Kidney (tissue), 22 donors: ENCODE measurements at places on chromosomes 7 and 10. TPM values are rescaled to one million over a fixed set of nuclear protein-coding genes. Genes with fewer than 3 reads are reported as not detected.

DNA sequence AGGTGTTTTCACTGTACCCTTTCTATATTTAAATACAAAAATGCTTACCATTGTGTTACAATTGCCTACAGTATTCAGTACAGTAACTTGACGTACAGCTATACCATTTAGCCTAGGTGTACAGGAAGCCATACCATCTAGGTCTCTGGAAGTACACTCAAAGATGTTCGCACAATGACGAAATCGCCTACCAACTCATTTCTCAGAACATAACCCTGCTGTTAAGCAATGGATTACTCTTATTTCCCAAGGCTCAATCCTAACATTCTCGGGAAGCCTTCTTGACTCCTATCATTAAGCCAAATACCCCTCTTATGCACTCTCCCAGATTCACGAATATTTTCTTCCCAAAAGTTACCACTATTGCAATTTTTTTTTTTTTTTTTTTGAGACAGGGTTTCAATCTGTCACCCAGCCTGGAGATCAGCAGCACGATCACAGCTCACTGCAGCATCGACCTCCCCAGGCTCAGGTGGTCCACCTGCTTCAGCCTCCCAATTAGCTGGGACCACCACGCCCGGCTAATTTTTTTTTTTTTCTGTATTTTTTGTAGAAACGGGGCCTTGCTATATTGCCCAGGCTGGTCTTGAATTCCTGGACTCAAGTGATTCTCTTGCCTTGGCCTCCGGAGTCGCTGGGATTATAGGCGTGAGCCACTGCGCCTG, 1.5 kb downstream of the CWF19L1 start:
- DNase-seq, result no peak

Gene SPDYE16
- polyA plus RNA-seq, result not detected

DNA sequence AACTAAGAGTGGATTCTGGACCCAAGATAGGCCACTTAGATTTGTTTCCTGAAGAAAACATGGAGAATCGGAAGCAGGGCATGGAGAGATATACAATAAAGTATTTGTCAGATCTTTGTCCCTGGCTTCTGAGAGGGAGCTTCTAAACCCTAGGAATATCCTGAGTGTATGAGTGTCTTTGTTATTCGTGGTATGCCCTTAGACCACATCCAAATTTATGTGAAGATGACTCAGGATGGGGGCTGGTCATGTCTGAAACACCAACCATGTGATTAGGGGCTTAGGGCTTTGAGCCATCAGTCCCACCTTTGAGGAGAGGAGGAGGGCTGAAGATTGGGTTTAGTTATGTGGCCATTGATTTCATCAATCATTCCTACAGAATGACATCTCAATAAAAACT, 69.7 kb upstream of the PLPP4 start:
- no peak for DNase-seq

Gene GIMAP6
- polyA plus RNA-seq, result 14.3 TPM

Gene GBX1
- polyA plus RNA-seq, result not detected

Gene AZGP1
- 198 TPM for polyA plus RNA-seq
